Left kidney (tissue), 8 donors: ENCODE measurements at places on chromosomes 7 and 10. TPM values are rescaled to one million over a fixed set of nuclear protein-coding genes. Genes with fewer than 3 reads are reported as not detected.

The SPDYE16 gene
- 6.2 TPM for polyA plus RNA-seq

GRCh38 chr7:41742401-41743020 lies 39.6 kb upstream of the INHBA start:
- DNase-seq = no peak

DNA sequence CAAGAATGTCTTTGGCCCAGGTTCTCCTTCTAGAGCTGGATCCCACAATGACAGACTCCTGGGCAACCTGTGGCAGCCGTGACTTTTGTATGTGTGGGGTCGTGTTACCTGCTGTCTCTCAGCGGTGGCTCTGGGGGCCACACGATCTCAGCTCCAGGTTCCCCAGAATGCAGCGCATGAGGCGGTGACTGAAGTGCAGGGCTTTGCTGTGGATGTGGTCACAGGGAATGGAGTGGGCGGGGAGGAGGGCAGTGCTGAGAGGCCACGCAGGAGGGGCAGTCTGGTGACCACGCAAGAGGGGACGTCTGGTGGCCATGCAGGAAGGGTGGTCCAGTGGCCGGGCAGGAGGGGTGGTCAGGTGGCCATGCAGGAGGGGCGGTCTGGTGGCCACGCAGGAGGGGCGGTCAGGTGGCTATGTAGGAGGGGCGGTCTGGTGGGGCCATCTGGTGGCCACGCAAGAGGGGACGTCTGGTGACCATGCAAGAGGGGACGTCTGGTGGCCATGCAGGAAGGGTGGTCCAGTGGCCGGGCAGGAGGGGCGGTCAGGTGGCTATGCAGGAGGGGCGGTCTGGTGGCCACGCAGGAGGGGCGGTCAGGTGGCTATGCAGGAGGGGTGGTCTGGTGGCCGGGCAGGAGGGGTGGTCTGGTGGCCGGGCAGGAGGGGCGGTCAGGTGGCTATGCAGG lies 112.7 kb downstream of the ACTR3B start:
- DNase-seq = no peak

GRCh38 chr7:80686576-80686975 lies 48.1 kb downstream of the CD36 start:
- no peak for DNase-seq

GRCh38 chr7:21497072-21497471 lies 45.8 kb upstream of the DNAH11 start:
- no peak for DNase-seq

The A1CF gene
- polyA plus RNA-seq = 9.9 TPM

DNA sequence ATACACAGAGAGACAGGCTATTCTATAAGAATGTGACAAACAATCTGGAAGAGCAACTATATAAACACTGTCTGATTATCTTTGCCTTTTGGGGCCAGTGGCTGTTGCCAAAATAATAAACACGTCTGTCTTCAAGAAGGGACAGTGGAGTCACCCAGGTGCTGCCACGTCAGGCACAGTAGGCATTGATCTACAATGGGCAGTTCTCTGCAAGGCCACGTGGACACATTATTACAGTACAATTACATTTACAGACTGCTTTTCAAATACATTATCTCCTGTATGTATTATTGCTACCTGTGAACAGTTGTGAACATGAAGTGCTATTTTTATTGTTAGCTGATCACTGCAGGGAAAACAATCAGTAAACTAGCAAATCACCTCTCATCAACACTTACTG lies 14.0 kb downstream of the DNMBP start:
- DNase-seq = no peak

DNA sequence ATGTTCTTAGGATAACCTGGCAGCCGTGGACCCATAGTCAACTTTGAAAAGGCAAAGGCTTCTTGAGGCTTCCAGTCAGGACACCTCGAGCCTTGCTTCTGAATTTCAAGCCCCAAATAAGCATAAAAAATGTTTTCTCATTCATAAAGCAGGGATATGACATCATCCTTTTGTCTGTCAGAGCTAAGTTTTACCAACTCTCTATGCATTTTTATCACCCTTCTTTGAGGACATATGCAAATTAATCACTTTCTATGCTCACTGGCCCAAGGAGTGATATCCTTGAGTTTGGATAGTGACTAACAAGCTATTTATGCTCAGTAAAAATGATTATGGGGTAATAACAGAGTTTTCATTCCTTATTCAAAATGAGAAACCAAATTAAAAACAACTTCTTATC lies 159.4 kb downstream of the ANLN start:
- DNase-seq = no peak

- no peak for DNase-seq
Measured at GRCh38 chr10:34010891-34011290, 676.4 kb upstream of the NRP1 start.

DNA sequence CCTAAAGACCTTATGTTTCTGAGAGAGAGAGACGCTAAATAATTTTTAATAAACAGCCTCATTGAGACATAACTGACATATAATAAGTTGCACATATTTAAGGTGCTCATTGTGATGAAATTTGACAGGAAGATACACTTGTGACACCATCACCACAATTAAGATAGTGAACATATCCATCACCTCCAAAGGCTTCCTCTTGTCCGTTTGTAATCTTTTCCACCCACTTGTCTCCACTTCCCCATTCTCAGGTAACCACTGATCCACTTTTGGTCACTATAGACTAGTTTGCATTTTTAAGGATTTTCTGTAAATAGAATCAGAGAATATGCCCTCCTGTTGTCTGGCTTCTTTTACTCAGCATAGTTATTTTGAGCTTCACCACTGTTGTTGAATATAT lies 195.1 kb upstream of the WDR11 start:
- no peak for DNase-seq

GRCh38 chr10:13994932-13995331 lies 335.8 kb downstream of the FRMD4A start:
- no peak for DNase-seq

GRCh38 chr7:49789736-49790135 lies 16.3 kb downstream of the VWC2 start:
- DNase-seq = no peak
